ENCODE measurements at places on chromosomes 6 and 20. TPM values are rescaled to one million over a fixed set of nuclear protein-coding genes. Genes with fewer than 3 reads are reported as not detected.

The ZSWIM3 gene
- 3.6 TPM for polyA plus RNA-seq

The SDCBP2 gene
- 9.5 TPM for polyA plus RNA-seq

The LPA gene
- polyA plus RNA-seq, result 0.05 TPM

The HRH3 gene
- 30.9 TPM for polyA plus RNA-seq

All from brain (organoid and tissue), 16 donors.